ENCODE measurements at places on chromosomes 2 and 18.

- DNase-seq, result no peak
Measured at GRCh38 chr2:168997794-168998193, 33.3 kb downstream of the ABCB11 start.

DNA sequence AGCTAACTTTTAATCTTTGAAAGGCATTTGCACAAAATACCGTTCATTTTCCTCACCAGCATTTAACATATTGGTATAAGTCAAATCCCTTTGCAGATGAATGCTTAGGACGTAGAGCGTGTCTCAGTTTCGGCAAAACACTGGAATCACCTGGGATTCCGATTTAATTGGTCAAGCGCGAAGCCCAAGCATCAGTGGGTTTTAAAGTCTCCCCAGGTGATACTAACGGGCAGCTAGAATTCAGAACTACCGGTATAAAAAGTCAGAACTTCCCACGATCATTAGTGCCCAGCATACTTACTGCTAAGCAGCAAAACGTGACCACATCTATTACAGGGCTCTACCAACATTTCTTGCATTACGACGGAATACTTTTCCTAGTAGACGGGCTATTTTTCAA, 24.6 kb downstream of the ALPK2 start:
- DNase-seq, result no peak

DNA sequence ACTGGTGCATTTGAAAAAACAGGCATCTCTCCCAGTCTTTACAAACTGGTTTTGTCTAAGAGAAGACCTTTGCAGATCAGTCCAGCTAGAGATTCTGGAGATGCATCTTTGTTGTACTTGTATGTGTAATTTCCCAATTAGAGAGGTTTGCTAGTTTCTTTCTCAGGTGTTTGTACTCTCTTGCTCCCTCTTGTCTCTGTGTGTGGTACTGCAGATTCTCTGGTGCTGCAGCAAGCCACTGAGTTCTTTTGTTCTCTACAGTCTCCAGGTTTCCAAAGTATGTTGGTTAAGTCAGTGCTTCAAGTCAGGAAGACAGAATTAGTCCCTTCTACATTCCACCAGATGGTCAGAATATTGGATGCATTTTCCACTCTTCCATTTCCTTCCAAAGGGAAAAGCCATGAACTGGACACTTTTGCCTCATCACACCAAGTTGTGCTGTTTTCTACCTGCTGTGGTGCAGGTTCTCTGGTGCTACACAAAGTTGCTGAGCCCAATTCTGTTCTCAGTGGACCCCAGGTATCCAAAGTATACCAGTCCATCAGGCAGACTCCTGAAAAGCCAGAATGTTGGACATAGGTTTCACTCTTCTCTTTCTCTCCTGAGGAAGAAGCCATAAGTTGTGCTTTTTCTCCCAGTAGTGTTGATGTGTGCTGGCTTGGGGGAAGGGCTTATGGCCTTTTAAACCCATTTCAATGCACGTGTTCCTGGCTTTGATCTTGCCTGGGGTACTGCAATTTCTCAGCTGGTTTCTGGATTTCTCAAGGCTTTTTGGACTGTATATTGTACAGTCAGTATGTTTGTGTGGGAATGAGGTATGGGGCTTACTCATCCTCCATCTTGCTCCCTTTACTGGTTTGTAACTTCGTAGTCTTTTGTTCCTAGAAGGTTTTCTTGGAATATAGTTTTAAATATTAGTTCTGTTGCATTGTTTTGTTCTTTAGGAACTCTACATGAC, 29.8 kb downstream of the EPC2 start:
- DNase-seq, result no peak

DNA sequence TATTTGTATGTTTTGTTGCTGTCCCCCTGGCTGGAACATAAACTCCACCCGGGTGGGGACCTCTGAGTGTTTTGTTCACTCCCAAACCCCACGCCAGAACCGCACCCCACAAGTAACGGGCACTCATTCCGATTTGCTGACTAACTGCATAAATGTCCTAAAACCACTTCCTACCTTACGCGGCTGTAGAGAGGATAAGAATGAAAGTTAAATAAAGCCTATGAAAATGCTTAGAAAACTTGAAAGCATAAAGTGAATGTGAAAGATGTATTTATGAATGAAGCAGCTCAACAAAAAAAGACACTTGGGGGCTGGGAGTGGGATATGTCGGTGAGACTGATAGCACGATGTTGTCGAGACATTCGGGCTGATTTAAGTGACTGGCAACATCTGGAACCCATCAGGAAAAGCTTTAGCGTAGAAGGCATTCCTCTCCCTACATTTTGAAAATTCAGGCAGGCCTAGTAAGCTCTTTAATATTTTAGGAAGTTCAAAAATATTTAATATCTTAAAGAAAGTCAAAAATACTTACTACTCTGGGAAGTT, 206.7 kb downstream of the SH3RF3 start:
- DNase-seq, result no peak

- no peak for DNase-seq
Measured at GRCh38 chr18:74303936-74304335, 11.7 kb upstream of the C18orf63 start.

DNA sequence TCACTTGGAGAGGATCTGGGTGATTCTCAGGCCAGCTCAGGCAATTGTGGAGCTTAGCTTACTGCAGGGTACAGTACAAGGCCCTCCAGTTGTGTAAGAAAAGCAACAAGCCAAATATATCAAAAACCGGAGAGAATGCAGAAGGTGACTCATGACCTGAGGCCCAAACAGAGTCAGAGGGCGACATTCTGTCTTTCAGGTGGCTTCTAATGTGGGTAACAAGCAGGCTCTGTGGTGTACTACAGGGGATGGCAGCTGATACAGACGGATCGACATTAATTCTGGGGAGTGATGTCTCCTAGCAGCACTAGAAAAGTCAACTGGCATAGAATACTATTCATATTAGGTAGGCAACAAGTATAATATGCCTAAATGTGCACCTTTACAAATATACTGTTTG, 219.5 kb upstream of the SOX11 start:
- DNase-seq, result no peak

DNA sequence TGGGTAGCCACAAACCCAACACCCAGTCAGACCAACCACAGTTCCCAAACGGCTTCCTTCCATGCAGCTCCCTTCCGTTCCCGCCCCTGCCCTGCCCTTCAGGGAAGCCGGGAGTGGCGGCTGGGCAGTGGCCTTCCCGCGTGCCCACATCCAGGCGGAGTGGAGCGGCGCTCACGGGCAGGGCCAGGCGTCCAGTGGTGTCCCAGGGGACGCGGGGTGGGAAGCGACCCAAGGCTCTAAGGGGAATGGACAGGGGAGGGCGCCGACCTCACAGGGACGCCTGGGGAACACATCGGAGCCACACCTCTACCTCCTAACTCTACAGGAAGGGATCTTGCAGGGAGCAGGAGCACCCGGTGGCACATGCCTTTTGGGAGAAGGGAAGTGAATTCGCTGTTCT, 225.9 kb upstream of the MGAT5 start:
- DNase-seq, result no peak

GRCh38 chr2:103525756-103526155, 763.9 kb downstream of the TMEM182 start:
- DNase-seq, result no peak

- no peak for DNase-seq
Measured at GRCh38 chr18:71529703-71530303, 1014.3 kb downstream of the CBLN2 start.

DNA sequence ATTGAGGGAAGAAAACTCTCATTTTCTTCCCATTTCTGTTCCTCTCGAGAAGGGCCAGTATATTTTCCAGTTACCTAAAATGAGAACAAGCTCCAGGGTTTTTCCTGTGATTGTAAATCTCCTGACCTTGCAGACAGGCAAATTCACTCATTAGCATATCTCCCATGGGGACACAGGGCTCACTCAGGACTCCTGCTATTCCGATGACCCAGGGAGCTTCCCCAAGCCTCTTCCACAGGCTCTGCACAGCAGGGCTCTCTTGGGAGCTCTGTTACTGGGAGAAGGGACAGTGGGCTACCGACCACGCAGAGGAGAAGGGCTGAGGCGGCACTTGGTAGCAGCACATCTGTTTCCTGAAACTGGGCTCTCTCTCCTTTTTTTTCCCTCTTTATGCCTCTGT, 135.2 kb upstream of the CAPN13 start:
- DNase-seq, result no peak

DNA sequence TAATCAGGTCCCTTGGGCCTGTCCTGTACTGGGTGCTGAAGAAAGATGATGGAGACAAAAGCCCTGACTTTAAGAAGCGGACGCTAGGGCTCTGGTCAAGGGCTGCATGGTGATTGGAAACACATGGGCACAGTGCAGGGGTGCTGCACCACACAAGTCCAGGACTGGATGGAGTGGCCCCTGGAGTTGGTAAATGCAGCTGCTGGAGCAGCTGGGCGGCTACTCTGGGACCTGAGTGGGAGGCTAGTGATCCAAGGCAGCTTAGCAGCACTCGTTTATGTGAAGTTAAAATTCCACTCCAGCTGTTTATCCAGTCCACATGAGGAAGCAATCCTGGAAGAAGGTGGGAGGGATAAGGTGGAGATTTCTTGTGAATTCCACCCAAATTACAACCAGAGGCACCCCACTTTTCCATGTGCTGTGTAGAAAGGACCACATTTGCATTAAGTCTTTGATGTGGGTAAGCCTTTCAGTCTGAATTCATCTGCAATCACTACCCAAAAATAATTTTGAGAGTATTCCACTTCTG, 24.9 kb downstream of the MERTK start:
- DNase-seq, result no peak

GRCh38 chr2:223418131-223418530, 184.0 kb downstream of the SCG2 start:
- no peak for DNase-seq

DNA sequence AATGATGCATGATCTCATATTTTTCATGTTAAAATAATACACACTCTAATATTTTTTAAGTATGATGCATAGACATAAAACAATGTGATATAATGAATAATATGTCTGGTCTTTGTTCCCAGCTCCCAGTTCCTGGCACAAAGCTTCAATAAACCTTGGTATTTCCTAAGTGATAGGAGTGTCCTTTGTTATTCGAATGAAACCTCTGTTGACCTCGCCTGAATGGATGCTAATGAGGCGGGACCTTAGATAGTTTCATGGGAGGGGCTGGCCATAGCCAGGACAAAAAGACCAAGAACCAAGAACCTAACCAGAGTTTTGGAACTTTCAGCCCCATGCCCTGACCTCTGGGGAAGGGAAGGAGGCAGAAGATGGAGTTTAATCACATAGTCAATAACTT, 257.7 kb upstream of the COPS8 start:
- DNase-seq, result no peak

- no peak for DNase-seq
Measured at GRCh38 chr18:7729868-7730267, 162.8 kb downstream of the PTPRM start.

DNA sequence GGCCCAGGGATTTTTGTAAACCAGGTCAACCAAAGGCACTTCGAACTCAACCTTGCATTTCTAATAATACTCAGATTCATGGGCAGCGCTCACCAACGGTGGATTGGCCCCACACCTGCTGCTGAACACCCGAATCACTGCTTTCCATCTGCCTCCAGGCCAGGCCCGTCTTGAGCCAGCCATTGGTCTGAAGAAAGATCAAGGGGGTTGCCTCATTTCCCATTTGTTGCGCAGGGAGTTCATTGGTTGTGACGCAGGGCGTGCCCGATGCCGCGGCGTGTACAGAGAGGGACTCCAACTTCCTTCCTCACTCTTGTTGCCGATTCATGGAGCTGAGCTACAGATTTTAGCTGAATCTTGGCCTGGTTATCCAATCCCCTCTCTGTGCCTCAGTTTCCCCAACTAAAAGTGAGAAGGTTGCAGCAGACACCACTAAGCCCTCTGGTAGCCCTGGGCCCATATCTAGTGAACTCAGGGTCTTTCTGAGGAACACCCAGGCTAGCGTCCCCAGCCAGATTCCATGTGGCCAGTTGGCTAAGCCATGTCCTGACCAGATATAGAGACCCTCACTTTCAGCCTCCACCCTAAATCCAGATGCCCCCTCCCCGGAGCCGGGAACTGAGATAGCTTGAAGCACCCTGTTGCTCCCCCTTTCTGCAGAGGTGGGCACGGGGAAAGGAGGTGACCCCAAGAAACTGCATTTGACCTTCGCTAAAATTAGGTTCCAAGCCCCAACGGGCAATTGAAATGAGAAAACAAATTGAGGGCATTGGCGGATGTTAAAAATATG, 60.9 kb upstream of the HPCAL1 start:
- DNase-seq, result no peak

GRCh38 chr2:200225951-200226350, 80.5 kb upstream of the SPATS2L start:
- DNase-seq, result no peak

DNA sequence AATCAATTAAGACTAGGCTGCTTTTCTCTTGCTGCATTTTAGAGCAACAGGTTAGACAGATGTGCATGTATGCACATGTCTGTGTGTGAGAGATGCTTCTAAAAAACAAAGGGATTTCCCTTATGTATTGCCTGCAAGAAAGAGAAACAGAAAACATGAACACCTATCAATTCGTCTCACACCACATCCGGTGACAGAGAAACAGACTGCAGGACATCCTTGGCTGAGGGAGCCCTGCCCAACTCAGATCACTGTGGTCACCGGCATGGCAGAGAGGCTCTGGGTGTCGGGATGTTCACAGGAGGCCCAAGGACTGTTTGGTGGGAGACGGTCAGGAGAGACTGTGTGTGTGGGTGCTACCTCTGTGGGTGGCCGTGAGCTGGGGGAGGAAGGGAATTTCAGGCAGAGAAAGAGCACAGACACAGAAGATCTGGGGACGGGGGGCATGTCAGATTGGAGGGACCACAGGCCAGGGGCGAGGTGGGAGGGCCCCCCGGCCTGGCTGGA, 24.9 kb downstream of the FHL2 start:
- DNase-seq, result no peak

- DNase-seq, result no peak
Measured at GRCh38 chr2:67041051-67041450, 356.1 kb upstream of the ETAA1 start.

DNA sequence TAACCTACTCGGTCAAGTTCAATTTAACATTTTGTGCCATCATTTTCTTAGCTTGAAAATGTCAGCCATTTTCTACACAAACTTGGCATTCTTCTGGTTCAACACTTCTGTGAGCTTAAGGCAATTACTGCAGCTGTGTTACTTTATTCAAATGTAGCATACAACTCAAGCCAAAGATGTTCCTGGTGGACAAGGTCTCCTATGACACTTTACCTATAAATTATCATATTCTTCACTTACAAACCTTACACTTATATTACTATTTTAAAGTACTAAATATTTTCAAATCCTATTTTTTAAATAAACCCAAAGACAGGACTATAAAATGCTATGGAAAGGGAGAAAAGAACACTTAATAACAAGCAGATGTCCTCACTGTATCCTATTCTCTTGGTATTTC, 1045.3 kb downstream of the TSN start:
- no peak for DNase-seq

Data from stimulated activated CD8-positive, alpha-beta memory T cell treated with anti-CD3 and anti-CD28 coated beads, Interleukin-2, amount 100 ng/mL, for 1 hour (primary cell).